ENCODE measurements at places on chromosomes 3 and 15.

- DNase-seq = no peak
Observed at GRCh38 chr3:127064391-127065137, 81.6 kb downstream of the PLXNA1 start.

DNA sequence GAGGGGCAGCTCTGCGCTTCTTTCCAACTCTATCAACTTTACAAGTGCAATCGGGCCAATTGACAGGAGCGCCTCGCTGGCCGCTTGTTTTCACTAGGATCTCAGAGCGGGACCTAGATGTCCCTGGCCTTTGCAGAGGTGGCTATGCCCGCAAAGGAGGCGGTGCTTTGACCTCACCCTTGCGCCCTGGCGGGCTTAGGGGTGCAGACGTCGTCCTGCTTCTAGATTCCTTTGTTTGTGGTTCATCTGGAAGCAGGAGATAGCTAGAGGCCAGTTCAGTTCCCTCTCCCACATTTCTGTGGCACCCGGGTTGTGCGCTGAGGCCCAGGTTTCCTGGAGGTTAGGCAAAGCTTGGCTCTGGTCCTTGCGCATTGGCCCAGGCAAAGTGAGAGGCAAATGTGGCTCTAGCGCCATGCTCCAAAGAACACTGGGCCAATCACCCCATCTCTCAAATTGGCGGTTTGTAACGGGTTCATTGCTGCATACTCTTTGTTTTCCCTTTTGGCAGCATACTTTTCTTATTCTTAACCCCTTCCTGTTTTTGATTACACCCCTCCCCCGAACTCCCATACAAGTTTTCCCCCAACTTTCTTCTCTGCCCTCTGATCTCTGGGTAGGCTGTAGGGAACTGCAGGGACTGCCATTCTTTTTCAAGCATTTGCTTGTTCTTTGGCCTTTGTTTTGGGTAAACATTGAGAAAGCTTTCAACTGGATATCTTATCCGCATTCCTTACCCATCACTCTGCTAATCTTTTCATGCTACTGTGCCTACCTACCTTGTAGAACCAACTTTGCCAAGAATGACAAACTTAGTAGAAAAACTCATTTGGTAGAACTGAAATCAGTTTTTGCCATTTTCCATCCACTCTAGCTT is 1.4 kb downstream of the PPM1L start:
- no peak for DNase-seq

DNA sequence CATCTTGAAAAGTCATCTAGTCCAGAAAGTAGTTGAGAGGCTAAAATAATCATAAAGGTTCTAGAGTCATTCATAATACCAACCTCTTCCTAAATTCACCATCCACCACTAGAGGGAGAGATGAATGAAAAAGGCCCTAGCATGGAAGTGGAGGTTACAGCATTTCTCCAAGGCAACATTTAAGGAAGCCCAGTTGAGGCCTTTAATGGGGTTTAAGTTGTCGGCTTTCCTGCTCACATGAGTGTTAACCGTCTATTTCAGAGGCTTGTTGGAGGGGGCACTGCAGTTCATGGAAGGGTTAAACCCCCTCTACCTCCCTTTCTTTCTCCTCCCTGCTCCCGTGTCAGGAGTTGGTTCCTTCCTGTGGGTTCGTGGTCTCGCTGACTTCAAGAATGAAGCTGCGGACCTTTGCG is 3.8 kb upstream of the SLCO3A1 start:
- no peak for DNase-seq

- DNase-seq = no peak
Observed at GRCh38 chr3:78986416-78987101, 781.2 kb downstream of the ROBO1 start.

DNA sequence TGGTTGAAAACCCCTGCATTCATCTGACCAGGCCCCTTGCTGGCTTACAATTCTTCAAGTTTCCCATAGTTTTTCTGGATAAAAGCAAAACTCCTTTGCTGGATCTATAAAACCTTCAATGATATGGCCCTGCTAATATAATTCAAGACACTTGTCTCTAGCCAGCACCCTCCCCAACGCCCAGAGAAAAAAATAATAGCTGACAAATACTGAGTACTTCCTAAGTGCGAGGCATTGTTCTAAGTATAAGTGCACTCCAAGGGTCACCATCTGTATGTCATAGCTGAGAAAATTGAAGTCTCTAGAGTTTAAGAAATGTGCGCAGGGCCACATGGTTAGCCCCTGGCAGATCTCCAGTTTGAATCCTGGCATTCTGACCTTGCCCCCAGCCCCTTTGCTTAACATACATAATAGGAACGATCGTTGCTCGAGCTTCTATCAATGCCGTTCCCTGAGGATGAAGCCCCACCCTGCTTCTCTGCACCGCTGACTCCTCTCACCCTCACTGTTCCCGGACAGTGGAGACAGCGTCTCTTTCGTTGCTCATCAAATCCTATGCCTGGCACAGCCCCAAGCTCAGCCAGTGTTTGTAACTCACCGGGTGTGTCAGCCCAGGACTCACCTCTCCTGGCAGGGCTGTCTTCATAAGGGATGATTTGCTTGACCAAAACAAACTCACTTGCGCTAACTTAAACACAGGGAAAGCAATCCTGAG is 377.1 kb upstream of the PROK2 start:
- no peak for DNase-seq

- no peak for DNase-seq
Observed at GRCh38 chr15:81286621-81287121, 37.3 kb downstream of the STARD5 start.

DNA sequence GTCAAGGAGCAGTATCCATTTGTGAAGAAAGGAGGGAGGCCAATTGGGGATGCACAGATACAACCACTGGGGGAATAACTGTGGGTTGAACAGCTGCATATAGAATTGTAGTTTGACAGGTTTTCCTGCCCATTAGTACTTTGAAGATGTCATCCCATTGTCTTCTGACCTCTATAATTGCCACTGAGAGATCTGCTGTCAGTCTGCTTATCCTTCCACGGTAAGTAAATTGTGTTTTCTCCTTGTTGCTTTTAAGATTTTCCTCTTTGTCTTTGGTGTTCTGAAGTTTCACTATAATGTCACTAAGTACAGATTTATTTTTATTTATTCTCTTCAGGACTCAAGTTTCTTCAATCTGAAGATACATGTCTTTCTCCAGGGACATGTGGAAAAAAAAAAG is 56.6 kb downstream of the MOBP start:
- no peak for DNase-seq

- no peak for DNase-seq
Observed at GRCh38 chr15:70510433-70510832, 252.9 kb downstream of the UACA start.

- DNase-seq = no peak
Observed at GRCh38 chr3:124620600-124621063, 109.6 kb upstream of the UMPS start.

DNA sequence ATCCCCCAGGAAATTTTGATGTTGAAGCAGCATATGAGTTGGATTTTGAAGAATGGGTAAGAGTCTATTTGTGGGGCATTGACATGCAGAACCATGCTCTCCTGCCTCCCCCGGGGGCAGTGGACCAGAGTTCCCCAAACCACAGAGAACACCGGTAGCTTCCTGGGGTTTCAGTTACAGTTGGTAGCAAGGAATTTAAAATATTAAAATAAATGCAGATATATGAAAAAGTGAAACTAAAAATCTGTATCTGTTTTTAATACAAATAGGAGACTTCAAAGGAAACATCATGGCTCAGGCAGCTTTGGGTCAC is 37.4 kb downstream of the SLC9A9 start:
- DNase-seq = no peak

DNA sequence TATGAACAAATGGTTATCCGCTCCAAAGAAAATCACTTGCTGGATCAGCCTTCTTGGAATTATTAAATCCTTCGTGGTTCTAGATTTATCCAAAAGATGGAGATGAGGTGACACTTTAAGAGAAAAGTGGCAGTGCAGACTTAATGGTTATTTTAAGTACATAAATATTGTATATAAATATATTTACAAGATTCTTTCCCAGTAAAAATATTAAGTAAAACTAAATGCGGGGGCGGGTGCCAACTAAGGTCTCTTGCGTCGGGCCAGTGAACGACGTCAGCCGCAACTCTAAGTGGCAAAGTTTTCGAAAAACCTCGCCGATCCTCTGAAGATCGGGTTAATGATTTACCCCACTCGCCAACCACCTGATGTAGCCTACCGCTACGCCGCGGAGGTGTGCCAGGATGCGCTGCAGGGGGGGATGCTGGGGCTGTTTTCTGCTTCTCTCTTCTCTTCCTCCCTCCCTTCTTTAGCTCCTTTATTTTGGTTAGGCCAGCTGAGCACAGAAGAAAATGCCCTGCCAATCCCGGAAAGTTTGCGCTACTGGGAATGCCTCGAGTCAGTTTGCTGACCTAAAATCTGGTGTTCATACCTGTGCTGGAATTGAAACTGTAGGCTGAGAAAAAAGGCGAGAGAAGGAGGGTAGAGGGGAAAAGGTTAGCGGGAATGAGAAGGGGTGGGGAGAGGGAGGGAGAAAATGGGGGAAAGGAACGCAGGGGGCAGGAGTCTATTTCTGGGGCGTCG is 7.6 kb upstream of the FOXB1 start:
- no peak for DNase-seq

DNA sequence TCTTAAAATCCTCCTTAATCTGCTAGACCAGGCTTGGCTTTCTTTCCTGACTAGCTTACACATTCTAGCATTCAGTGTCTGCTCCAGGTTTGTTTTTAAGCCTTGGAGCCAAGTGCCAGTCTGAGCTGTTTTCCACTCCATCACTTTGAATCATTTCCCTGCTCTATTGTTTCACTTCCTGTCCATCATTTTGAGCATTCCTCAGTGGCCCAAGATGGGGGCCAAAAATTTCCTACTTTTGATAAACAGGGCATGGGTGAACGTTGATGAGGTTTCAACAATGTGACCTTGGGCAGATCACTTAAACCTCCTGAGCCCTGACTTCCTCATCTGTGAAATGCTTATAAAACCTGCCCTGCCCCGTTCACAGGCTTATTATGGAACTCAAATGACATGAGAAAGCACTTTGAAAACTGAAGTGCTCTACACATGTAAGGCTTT is 4.4 kb downstream of the CYP19A1 start:
- DNase-seq = no peak

GRCh38 chr3:149276619-149277018 is 55.0 kb upstream of the CP start:
- no peak for DNase-seq

GRCh38 chr15:25106209-25106608 is 151.4 kb downstream of the SNRPN start:
- no peak for DNase-seq

DNA sequence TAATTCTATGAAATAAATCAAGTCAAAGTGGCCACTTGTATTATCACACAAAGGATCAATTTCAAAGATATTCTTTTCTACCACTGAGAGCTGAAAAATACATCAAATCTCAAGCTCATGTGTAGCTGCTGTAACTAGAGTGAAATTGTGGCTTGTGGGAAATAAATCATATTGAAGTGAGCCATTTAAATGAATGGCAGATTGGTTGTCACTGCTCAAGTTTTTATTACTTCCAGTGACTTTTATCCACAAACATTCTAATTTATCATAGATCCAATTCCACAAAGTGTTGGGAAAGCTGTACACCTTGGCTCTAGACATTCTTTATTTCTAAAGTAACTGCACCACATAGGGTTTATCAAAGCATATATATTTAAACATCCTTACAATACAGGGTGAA is 285.4 kb downstream of the CNTN3 start:
- DNase-seq = no peak

DNA sequence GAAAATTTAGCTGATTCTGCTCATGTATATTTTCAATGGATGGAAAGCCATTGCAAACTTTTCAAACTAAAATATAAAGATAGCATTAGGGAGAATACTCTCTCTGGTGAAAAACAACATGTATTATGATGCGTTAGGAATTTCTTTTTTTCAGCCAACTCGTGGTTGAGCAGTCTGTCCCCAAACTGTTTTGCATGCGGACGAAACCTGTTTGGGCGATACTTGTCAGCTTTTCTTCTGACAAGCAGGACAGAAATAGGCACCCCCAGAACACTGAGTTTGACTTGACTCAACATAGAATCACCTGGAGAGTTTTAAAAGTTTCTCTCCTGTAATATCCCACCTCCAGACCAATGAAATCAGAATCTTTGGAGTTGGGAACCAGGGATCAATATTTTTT is 417.5 kb upstream of the TPRG1 start:
- no peak for DNase-seq

DNA sequence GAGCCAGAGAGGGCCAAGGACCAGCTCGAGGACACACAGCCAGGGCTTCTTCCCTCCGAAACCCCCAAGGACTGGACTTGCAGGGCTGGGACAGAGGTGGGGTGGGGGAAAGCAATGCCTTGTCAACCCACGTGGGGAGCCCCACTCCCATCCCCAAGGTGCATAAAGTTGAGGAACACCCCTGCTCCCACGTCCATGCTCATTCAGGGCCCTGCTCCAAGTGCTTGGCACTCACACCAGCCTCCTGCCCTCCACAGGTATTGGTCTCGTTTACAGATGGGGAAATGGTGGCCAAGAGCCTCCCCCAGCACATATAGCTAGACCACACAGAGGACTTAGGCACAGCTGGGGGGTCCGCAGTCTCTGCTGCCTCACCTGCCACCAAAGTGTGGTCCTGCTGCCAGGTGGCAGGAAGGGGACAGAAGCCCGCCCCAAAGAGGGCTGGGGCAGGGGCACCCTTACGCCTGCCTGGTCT is 50.5 kb upstream of the CSPG4 start:
- DNase-seq = no peak

DNA sequence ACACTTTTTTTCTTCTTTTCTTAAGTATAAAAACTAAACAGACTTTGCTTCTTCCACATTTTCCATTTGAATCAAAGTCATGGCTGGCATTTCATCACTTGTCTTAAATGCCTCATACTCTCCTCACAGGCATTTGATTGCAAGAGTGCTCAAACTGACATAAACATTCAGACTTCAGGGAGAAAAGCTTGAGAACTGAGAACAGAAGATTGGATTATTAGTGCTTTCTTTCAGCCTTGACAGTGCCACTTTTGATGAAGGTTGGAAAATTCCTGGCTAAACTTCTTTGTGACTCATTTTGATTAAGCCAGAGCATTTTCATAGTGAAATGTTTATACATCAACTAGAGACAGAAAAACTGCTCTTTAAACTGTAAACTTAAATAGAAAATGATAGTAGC is 544.4 kb downstream of the DIPK2A start:
- no peak for DNase-seq

DNA sequence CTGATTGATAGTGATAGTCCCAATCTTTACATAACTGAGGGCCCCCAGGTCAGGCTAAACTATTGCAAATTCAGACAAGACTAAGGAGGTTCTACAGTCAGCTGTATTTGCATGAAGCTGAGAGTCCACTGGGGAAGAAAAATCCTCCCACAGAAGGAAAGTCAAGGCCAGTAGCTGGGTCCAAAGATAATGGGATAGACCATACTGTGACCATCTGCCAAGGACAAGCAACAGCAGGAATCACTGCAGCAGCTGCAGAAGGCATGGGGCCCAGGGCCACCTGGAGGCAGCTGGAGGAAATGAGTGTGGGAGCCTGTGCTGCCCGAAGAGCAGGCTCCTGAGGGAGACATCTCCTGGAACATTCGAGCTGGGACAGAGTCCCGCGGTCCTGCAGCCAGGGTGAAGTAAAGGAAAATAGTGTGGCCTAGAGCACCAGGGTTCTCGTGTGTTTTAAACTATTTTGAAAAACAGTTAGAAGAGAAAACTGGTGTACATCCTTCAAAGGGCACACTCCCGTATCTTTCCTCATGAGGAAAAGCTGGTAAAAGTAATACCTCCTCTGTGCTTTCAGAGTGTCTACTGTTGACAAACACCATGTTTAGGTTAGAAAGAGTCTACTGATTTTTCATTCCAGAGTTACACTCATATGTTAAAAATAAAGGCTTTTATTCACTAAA is 13.2 kb upstream of the TMEM212 start:
- DNase-seq = peak; percentile 81

GRCh38 chr3:143200001-143200924 is 80.7 kb downstream of the CHST2 start:
- no peak for DNase-seq
